ENCODE measurements at places on chromosomes 1 and 21.
A peak's percentile ranks its signal among the peaks of the same experiment; 100 is the strongest.

DNA sequence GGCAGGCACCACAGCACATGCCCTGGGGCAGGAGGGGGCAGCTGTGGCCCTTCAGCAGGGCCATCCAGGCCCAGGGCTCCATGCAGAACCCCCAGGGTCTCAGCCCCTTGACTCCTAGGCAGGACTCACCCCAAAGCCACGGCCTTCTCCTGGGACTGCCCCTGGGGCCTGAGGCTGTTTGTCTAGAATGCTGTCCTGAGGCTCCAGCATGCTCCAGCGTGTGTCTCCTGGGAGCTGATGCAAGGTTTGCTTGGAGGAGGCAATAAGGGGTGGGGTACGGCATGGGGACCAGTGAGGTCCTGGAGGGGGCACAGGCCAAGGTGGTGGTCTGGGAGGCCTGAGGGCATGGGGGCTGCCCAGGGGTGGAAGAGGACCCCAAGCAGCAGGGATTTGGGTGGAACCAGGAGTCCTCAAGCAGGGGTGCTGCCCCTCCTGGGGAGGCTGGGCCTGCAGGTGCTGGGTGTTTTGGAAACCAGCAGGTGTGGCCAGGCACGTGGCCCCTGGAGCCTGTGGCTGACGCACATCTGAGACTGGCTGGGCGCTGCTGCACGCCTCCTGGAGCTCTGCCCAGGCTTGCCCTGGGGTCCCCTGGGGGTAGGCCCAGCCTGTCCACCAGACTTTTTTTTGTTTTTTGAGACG lies 7.8 kb upstream of the CALML6 start:
- no peak for DNase-seq

DNA sequence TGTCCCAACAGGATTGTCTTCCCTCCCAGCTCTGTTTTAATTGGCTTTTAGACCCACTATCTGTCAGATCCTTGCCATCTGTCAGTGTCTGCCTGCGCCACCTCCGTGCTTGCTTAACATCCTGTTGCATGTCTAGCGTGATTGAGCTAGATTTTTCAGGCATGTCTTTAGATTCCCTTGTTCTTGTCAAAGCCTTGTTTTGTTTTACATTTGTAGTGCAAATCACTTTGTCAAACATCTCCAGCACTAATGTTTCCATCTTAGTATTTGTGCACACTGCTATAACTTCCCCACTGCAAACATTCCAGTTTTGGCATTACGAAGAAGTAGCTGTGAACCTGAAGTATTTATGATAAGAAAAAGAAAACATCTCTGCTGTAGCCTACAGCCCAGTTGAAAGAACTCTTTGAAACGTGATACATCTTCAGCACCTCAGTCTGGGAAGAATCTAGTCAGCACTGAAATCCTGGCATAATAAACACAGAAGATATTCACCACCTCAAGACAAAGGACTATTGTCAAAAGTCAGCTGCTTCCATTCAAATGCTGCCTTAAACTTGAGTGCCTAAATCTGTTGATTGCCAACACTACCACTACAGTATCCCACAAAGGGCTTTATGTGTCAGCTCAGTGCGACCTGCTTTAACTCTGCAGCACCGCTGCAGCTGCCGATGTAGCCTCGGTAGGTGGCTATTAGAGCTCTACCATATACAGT lies 105.0 kb downstream of the FNBP1L start:
- peak; percentile 22 for DNase-seq

GRCh38 chr1:56625819-56626440 lies 19.2 kb upstream of the PRKAA2 start:
- DNase-seq, result no peak

DNA sequence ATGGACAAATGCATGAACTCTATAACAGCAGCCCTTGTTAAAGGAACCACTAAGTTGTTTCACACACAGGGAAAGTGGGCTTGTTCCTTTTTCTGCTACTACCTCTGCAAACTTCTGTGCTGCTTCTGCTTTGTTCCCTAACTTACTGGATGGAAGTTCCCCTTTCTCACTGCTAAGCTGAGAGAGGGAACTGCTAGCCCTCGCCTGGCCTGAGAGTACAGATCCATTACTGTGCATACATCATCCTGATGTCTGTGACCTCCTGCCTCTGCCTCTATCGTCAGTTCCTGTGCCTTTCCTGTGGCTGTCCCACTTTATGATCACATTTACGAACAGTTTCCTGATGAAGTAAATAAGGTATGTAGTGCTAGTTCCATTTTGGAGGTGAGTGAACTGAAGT lies 3.5 kb downstream of the GNAT2 start:
- no peak for DNase-seq

GRCh38 chr1:67464058-67464457 lies 33.9 kb upstream of the SERBP1 start:
- no peak for DNase-seq

DNA sequence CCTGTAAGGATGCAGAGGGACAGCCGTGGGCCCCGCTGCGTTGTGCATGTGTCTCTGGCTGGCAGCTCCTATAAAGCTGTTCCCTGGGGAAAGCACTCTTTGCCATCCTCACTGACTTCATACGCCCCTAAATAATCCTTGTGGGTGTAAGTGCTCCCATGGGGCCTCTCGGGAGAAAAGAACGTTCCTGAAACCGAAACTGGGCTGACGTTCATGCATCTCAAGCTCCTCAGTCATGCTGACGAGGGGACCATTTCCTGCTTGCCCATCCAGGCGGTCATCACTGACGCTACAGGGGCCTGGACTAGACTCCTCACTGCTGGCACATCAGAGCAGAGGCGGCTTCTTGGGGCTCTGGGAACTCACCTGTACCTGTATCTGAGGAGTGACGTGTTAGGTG lies 73.1 kb upstream of the USP24 start:
- no peak for DNase-seq

- DNase-seq, result no peak
Observed at GRCh38 chr1:211708006-211708405, 32.6 kb upstream of the NEK2 start.

DNA sequence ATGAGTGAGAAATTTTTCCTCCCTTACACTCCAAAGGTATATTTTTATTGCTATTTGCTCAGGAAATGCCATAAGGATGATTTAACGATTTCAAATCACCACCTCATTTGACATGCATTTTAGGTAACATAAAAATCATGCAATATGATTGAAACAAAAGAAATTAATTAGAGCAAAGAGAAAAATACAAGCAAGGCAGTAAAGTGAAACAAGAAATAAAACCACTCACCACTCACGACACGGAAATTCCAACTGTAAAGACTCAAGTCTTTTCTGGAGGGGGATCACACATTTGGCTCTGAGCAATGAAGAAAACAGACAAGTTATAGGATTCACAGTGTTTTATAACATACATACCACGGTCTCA lies 86.8 kb upstream of the ARHGAP29 start:
- DNase-seq, result no peak

Measured in NCI-H2029 (cell line).